ENCODE measurements at places on chromosomes 1 and 21.

- DNase-seq, result no peak
Measured at GRCh38 chr1:209858561-209859103, 30.9 kb downstream of the UTP25 start.

GRCh38 chr1:230067419-230067870 lies 407 bp downstream of the GALNT2 start:
- DNase-seq, result peak; percentile 47

GRCh38 chr1:80066060-80066459 lies 1059.5 kb upstream of the ADGRL4 start:
- DNase-seq, result peak; percentile 5

DNA sequence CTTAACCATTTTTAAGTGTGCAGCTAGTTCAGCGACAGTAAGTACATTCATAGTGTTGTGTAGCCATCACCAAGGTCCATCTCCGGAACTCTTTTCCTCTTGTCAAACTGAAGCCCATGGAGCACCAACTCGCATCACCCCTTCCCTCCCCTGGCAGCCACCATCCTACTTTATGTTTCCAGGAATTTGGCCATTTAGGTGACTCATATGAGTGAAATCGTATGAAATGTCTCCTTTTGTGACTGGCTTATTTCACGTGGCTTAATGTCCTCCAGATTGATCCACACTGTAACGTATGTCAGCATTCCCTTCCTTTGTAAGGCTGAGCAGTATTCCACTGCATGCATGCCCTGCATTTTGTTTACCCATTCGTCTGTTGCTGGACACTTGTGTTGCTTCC lies 2.5 kb downstream of the COL6A2 start:
- peak; percentile 87 for DNase-seq

DNA sequence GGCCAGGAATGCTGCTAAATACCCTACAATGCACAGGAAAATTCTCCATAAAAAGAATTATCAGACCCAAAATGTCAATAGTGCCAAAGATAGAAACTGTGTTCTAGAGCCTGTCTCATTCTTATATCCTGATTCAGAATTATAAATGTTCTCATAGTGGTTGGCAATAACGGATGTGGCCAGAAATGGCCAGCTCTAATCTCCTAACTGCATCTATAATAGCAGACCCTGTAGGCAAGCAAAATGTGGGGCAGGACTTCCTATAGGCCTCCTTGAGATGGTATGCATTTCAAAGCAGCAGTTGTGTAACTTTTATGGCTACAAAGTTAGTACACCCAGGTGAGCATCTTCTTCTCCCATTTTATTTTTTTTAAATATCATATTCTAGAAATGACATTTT lies 95.9 kb upstream of the SGIP1 start:
- peak; percentile 23 for DNase-seq
